ENCODE measurements at places on chromosomes 16 and 17.
A peak's percentile ranks its signal among the peaks of the same experiment; 100 is the strongest.

- no peak for DNase-seq
Observed at GRCh38 chr17:3335876-3336275, 37.7 kb upstream of the OR3A1 start.

DNA sequence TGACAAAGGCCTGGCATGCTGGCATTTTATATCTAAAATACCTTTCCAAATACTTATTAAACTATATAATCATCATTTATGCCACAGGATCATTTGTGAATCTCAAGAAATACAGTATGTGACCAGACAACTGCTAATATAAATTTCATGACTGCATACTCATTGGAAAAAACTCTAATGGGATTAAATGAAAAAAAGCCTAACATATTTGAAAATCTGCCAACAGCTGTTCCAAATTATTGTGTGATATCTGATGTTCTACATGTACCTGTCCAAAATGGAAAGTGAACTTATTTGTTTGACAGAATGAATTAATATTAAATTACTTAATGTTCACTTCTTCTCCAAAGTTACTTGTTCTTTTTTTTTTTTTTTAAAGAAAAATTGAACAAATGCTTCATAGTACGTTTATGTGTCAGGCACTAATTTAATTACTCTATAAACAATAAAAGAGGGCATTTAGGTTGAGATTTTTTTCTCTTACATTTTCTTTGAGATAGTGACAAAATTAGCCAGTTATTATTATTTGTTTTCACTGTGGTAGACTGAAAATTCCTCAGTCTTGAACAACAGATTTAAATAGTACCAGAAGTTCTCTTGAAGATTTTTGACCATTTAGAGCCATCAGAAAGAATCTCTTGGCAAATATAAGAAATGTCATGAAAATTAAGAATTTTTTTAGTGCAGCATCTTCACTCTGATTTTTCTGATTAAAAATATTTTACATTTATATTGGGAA is 114.0 kb downstream of the FTO start:
- peak; percentile 43 for DNase-seq

DNA sequence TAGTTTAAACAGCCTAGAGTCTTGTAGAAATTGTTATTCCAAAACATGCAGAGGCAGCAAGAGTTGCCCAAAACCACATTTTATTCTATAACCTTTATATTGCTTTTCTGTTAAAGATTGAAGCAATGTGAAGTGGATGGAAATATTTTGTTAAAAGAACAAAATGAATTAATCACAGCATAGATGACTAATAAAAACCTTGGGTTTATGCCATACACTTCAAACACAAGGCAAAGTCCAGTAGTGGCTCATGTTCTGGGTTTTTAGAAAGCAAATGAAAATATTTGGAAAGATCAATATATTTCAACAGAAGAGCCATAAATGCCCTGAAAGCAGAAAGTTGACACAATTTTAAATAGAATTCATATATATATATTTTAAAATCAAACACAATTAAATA is 36.7 kb upstream of the ULK2 start:
- DNase-seq: no peak

DNA sequence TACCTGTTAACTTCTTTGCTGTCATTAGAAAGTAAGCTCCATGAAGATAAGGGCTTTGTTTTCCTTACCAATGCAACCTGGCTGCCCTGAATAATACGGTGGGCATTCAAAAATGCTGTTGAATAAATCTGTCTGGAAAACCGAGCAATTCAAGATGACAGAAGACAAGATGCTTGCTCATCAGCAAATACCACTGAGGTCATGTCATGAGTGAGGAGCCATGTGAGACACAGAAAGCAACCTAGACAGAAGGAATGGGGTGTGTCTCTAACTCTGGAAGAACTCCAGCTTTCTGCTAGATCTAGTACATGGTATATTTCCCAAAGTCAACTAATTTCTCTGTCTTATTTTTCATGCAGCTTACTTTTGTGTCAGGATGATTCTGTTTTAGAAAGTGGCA is 64.2 kb downstream of the STH start:
- DNase-seq: peak; percentile 46

DNA sequence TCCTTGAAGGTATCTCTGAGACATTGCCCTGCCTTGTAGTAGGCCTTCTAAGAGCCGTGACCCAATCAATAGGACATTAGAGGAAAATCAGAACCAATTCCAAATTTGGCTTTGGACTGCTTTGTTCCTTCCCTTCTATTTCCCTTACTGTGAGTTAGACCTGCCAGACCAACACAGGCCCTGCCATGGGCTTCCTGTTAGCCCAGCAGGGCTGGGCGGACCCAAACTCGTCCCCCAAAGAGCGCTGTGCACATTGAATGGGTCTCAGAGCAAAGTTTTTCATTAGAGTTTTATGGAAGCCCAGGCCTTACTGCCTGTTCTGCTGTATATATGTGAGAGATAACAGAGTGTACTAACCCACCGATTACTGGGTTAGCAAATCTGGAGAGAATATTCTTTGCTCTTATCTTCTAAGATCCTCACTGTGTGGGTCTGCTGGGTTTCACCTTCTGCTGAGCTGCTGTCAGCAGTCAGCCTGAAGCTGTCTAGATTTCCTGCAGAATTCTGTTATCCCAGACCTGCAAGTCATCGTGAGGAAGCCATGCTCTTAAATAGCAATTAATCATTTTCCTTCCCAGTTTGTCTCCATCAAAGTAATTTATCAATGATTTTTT is 5.7 kb downstream of the ARHGAP44 start:
- DNase-seq: no peak

DNA sequence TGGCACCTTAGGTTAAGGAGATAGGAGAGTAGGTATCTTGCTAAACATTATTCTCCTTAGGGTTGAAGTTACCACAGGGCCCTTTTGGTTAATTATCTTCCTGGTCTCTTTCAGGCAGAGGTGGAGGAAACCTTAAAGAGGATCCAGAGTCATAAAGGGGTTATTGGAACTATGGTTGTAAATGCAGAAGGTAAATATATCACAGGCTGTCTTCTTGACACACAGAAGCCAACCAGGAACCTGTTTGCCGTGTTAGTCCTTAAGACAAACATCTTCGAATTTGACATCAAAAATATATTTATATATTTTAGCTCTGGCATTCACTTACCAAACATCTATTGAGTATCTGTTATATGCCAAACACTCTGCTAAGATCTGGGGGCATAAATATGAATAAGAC is 2.4 kb downstream of the DYNLRB2 start:
- DNase-seq: no peak

DNA sequence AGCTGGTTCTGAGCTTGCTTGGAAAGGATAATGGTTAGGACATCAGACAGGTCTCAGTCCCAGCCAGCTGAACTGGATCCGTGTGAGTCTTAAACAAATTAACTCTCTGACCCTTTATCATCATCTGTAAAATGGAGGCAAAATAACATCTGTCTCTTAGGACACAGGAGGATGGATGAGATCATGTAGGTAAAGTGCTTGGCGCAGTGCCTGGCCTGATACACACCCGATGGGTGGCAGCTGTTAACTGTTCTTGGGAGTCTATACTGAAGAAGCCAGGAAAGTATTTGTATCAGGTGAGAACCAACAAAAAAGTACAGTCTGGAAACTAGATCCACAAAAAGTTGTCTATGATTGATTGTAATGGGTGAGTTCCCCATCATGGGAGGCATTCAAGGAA is 188.6 kb downstream of the C16orf78 start:
- DNase-seq: no peak

DNA sequence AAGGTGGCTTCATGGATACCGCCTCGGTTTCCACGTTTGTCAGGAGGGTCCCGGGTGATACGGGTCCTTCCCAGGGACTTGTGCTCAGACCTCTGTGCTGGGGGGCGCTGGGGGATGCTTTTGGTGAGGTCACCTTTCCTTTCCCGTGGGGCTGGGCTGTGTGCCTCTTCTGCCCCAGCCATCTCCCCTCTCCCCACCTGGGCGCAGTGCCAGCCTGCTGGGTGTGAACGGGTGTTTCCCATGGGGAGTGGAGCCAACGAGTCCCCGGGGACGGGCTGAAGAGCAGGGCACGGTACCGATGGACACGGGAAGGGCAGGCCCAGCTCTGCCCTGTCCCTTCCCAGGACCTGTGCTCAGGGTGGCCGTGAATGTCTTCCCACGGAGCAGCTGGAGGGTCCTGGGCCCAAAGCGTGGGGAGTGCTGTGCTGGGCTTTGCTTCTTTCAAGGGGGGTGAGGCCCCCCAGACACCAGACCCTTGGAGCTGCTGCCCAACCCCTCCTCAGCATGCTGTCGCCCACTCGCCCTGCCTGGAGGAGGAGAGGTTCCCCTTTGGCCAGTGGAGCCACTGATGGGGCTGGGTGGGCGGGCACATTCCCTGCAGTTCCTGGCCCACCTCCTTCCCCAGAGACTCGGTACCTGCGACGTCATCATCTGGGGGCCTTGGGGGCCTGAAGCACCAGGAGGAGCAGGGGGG is 15.5 kb downstream of the TELO2 start:
- DNase-seq: no peak

DNA sequence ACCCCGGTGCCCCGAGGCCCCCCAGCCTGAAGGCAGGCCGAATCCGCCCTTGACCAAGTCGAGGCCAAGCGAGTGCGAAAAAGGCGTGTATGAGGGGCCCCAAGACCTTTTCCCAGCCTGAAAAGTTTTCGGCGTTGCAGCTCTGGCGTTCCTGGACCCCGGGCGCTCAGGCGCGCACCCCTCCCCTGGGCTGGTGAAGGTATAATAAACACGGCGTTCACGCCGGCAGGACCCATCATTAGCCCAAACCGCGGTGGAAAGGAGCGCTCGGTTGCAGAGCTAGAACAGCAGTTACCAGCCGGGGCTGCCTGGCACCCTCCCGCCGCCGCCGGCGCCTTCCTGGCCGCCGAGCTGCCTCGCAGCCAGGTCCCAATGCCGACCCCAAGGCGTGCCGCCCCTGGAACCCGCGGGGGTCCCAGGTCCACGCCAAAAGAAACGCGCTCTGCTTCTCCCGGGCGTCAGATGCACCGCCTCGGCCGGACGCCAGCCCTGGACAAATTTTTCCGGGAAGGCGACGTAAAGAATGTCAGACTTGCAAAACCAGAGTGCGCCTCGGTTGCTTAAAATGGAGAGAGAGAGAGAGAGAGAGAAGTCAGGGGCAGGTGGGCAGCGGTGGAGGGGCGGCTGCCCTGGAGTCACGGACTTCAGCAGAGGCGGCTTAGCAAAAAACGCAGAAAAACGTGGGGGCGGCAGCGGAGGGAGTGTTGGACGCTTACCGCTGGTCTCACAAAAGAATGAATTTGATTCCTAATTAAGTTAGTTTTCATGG is 11.5 kb upstream of the FOXF1 start:
- no peak for DNase-seq

DNA sequence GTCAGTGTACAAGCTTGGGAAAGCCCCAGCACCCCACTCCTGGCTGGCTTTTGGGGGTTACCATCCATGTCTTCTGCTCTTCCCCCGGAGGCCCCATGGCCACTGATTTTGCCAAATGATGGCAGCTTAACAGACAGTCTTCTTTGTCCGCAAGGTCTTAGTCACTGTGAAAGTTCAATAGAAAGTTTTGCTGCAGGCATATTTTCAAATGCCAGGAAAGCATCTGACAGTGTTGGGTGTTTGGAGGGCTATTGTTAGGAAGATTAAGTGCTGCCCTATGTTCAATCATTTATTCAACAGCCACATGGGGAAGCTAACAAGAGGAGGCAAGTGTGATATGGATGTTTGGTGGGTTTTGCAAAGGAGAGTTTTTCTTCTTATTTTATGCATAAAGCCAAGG is 122.4 kb downstream of the TOX3 start:
- DNase-seq: no peak

GRCh38 chr17:17757956-17758845 is 76.9 kb downstream of the RAI1 start:
- no peak for DNase-seq

DNA sequence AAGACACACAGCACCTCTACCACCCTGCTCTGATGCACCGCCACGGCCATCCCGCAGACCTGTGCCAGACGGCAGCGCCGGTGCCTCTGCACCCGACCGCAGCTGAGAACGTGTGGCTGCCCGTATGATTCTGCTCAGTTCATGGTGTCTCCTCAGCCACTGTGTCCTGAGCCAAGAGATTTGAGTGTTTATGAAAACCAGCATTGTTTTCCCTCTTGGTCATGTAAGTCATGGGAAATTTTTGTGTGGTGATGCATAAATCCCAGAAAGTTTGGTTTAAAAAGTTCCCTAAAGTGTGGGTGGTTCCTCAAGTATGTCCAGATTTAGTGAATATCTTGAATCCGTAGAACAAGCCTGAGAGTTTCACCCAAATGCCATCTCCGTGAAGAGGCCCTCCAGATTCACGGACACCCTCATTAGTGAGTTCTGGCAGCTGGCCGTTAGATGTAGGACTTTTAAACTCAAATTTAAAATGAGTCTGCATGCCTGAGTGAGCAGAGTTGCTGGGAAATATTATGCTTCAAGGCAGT is 57.6 kb downstream of the CDRT4 start:
- peak; percentile 95 for DNase-seq

GRCh38 chr16:22388101-22388644 is 13.8 kb upstream of the CDR2 start:
- no peak for DNase-seq

DNA sequence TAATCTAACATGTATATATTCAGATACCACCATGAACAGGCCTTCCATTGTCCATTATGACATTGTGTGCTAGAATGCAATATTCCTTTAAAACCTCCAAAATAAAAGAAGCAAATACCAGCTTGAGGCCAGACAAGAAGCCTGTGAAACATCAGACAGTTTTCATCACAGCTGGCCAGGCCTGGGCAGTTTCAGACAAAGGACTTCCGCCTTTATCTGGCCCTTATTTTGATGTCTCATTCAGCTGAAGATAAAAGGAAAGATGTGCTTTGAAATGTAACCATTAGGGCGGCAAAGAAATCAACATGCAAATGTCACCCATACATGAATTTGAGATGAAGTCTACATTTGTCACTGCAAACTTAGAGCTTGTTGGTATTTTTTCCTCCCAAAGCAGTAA is 737.5 kb downstream of the KCNJ2 start:
- DNase-seq: no peak

DNA sequence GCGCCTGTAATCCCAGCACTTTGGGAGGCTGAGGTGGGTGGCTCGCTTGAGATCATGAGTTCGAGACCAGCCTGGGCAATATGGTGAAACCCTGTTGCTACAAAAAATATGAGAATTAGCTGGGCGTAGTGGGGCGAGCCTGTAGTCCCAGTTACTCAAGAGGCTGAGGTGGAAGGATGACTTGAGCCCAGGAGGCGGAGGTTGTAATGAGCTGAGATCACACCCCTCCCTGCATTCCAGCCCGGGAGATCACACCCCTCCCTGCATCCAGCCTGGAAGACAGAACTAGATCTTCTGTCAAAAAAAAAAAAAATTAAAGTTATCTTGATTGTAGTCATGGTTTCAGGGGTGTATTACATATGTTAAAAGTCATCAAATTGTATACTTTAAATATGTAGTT is 26.8 kb upstream of the GLG1 start:
- no peak for DNase-seq

GRCh38 chr17:52938623-52939230 is 780.2 kb upstream of the CA10 start:
- DNase-seq: no peak

DNA sequence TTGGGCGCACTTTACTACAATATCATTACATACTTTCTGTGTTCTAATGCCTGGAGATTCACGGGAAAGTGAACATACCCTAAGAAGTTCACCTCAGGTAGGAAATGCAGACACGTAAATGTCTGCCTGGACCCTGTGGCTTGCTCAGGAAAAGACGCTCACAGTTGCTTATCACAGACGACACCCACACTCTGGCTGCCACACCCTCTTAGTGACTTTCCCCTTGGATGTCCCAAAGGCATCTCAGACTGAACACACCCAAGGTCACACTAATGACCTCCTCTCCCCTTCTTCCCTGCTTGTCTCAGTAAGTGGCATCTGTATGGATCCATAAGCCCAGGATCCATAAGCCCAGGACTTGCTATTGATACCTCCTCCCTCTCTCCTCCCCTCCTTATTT is 32.6 kb downstream of the CDRT15 start:
- no peak for DNase-seq

GRCh38 chr17:7687072-7687907 is at the start of gene TP53:
TSS of gene TP53 (minus strand) at chr17:7687490. CDS start at chr17:7676594, 10,896 bp downstream.
- DNase-seq: peak; percentile 66

All from HS-27A (cell line).